Gastroesophageal sphincter (tissue), 4 donors: ENCODE measurements at places on chromosomes 5 and 9. TPM values are rescaled to one million over a fixed set of nuclear protein-coding genes. Genes with fewer than 3 reads are reported as not detected.

GRCh38 chr9:131840220-131840619, 100.3 kb upstream of the RAPGEF1 start:
- ATAC-seq = no peak
- peaks cover under 1% of the 10 kb centered on the region for H3K4me1 ChIP-seq
- H3K4me3 ChIP-seq = no peak overlapping the region

- H3K27ac ChIP-seq = peak overlapping the region; percentile 85
- ATAC-seq = no peak
- H3K27me3 ChIP-seq = no peaks in the 10 kb centered on the region
- H3K4me3 ChIP-seq = peak overlapping the region; percentile 68
- no peaks in the 10 kb centered on the region for H3K36me3 ChIP-seq
- peaks cover 31% of the 10 kb centered on the region for H3K4me1 ChIP-seq
Observed at GRCh38 chr9:127613583-127613954, 1.5 kb downstream of the STXBP1 start.

DNA sequence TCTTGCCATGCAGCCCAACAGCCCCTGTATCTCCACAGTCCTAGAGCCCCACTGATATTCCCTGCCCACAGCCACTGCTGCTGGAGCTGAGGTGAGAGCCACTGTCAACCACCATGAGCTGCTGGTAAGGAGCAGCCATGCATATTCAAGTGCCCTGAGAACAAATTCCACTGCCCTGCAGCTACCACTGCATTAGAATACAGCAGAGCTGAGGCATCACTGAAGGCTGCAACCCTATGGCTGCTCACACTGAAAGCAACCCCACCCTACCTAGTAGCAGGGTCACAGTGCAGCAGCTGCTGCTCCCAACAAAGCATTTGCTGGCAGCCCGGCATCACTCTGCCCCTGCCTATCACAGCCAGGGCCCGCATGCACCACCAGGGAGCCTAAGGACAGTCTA, 68.6 kb downstream of the SKIC3 start:
- H3K27me3 ChIP-seq = no peaks in the 10 kb centered on the region
- no peak for ATAC-seq
- H3K27ac ChIP-seq = no peak overlapping the region
- no peaks in the 10 kb centered on the region for H3K4me1 ChIP-seq
- no peak overlapping the region for H3K4me3 ChIP-seq

GRCh38 chr5:163809473-163809872, 304.1 kb downstream of the MAT2B start:
- no peak overlapping the region for H3K27ac ChIP-seq
- no peaks in the 10 kb centered on the region for H3K4me1 ChIP-seq
- ATAC-seq = no peak
- no peak overlapping the region for H3K4me3 ChIP-seq
- H3K27me3 ChIP-seq = no peaks in the 10 kb centered on the region

- H3K36me3 ChIP-seq = no peaks in the 10 kb centered on the region
- no peaks in the 10 kb centered on the region for H3K4me1 ChIP-seq
- no peak for ATAC-seq
- H3K4me3 ChIP-seq = no peak overlapping the region
- H3K27ac ChIP-seq = no peak overlapping the region
Observed at GRCh38 chr5:93252165-93252564, 328.9 kb downstream of the NR2F1-AS1 start.

DNA sequence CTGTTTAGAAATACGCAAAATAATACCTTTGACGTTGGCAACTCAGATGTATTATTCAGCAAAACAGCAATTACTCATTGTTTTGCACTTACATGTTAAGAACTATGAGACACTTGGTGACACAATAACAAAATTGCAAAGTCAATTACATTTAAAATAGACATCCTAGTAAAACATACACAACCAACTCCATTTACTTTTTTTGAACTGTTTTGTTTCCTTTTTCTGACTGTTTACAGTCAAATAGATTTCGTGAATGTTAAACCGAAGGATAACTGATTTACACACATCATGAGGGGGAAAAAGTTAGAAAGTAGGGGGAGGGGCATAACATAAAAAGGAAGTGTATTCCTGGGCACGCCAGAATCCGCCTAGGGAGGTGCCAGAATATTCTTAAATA, 220.1 kb downstream of the MEF2C start:
- peaks cover 6% of the 10 kb centered on the region for H3K4me1 ChIP-seq
- peaks cover 100% of the 10 kb centered on the region for H3K27me3 ChIP-seq
- no peak overlapping the region for H3K4me3 ChIP-seq
- no peaks in the 10 kb centered on the region for H3K36me3 ChIP-seq

- no peaks in the 10 kb centered on the region for H3K27me3 ChIP-seq
- H3K27ac ChIP-seq = no peak overlapping the region
- H3K4me1 ChIP-seq = no peaks in the 10 kb centered on the region
- H3K4me3 ChIP-seq = no peak overlapping the region
- peak; percentile 48 for ATAC-seq
Observed at GRCh38 chr5:64210866-64211265, 45.2 kb downstream of the RNF180 start.

The KIF4B gene
- total RNA-seq = not detected

The BHMT2 gene
- 65.7 TPM for total RNA-seq

The PPP1R26 gene
- total RNA-seq = 10.9 TPM

The PTPN3 gene
- 1.9 TPM for total RNA-seq
